Upper lobe of left lung (tissue), 6 donors: ENCODE measurements at places on chromosomes 1 and 21. TPM values are rescaled to one million over a fixed set of nuclear protein-coding genes. Genes with fewer than 3 reads are reported as not detected.

Gene PCNX2
- total RNA-seq: 27.2 TPM

Gene LRRC71
- 7.7 TPM for total RNA-seq

- no peaks in the 10 kb centered on the region for H3K4me1 ChIP-seq
- no peak for DNase-seq
Observed at GRCh38 chr1:14535619-14536355, 62.7 kb upstream of the KAZN start.

DNA sequence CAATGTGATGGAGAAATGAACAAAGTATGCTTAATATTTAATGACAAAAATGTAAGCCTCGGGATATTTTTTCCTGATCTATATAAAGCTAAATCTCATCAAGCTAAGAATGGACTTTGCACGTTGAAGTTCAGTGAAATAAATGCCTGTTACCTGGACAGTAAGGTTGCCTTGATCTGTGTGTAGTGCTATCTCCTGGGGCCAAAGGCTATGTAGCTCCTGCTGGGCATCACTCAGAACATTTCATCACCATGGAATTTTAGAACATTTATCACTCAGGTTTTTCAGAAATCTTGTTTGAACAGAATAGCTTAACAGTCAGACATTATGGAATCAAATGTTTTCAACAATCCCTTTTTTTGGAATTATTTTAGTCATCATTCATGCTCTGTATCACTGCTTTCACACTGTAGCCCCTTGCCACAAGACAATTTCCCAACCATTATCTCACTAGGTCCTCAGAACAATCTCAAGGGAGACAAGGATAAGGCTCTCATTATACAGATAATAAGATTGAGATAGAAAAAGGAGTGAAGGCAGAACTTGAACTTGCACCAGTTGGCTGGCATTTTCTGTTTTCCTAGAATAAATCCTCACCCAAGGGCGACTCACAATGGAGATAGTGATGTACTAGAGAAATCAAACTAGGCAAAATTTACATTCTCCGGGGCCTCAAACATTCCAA lies 3.7 kb downstream of the OR10J1 start:
- DNase-seq: no peak
- no peak overlapping the region for H3K27ac ChIP-seq
- no peaks in the 10 kb centered on the region for H3K27me3 ChIP-seq
- H3K4me1 ChIP-seq: no peaks in the 10 kb centered on the region
- no peak overlapping the region for H3K4me3 ChIP-seq

GRCh38 chr1:28114844-28115243 lies 26.4 kb upstream of the EYA3 start:
- H3K4me1 ChIP-seq: peaks cover 4% of the 10 kb centered on the region
- H3K36me3 ChIP-seq: no peaks in the 10 kb centered on the region
- H3K4me3 ChIP-seq: no peak overlapping the region
- peak overlapping the region; percentile 13 for H3K27ac ChIP-seq
- no peaks in the 10 kb centered on the region for H3K27me3 ChIP-seq

DNA sequence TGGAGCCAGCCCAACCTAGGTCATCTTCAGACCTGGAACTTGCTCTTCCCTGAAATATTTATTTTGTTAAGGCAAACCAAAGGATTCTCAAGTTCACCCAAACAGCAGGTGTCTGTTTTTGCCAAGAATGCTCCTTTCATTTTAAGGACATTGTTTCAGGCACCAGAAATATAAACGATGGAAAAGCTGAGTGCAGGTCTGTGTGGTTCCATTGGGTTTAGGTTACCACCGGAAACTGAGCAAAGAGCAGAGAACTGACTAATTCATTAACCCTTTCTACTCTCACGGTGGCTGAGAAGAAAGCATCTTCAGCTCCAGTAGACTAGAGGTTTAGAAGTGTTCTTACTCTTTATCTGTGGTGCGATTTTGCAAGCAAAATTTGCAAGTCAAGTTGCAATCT lies 38.0 kb upstream of the ZC3H11B start:
- no peaks in the 10 kb centered on the region for H3K4me1 ChIP-seq
- no peaks in the 10 kb centered on the region for H3K27me3 ChIP-seq

DNA sequence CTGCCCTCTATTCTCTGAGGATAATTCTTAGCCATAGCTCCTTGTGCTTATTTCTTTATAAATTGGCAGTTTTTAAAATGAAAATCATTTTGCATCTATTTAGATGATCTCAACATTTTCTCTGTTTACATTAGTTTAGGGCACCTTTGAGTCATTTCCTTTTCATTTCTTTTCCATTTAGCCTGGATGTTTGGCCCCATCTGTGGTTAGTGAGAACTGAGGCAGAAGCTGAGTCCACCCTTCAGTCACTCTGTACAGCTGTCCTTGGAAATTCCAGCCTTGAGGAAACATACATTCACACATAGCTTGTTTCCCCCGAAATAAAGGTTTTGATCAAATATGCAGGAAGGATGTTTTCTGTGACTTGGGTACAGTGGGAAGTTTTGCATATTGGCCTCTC lies 123.7 kb downstream of the NTNG1 start:
- no peak for DNase-seq
- no peaks in the 10 kb centered on the region for H3K27me3 ChIP-seq
- no peaks in the 10 kb centered on the region for H3K4me1 ChIP-seq
- H3K4me3 ChIP-seq: no peak overlapping the region
- H3K36me3 ChIP-seq: no peaks in the 10 kb centered on the region
- no peak overlapping the region for H3K27ac ChIP-seq
